ENCODE measurements at places on chromosomes 3 and 15.

GRCh38 chr3:169387751-169388696, 275.5 kb downstream of the MECOM start:
- no peak for DNase-seq

DNA sequence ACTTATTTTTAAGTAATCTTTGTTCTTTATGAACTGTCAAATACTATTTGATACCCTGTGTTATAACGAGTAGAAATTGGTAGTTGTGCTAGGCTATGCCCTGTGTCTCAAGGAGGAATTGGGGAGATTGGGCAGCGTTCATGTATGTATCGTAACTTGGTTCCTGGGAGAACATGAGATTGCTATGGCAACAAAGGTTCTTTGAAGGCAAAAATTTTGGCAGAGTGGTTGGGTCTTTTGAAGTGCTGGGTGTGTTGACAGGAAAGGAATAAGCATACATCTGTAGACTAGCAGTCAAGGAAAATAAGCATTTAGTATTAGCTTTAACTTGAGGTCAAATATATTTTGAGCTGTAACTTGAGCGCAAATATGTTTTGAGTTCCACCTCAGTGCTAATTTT, 45.3 kb downstream of the TCF12 start:
- no peak for DNase-seq

GRCh38 chr3:1787094-1787493, 311.6 kb upstream of the CNTN4 start:
- no peak for DNase-seq

GRCh38 chr15:36999778-37000177, 100.6 kb downstream of the MEIS2 start:
- no peak for DNase-seq

DNA sequence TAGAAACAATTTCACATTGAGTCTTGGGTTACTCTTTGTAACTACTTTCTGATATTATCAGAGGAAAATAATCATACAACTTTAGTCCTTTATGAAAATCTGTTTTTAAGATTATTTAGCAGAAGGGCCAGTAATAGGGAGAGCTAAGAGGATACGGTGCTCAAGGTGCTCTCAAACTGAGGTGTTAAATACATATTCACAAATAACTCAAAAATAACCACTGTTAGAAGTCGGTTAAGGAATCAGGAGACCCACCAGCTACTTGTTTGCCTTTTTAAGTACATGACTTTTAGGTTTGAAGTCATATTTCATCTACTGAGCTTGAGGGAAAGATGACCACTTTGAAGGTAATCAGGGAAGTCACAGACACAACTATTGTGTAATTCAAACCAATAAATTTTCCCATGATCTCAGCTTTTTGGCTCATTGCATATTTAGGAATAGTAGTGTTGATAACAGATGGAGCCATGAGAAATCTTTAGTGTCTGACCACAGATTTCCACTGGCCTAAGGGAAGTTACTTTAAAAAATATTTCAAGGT, 1.4 kb upstream of the RSRC1 start:
- no peak for DNase-seq

DNA sequence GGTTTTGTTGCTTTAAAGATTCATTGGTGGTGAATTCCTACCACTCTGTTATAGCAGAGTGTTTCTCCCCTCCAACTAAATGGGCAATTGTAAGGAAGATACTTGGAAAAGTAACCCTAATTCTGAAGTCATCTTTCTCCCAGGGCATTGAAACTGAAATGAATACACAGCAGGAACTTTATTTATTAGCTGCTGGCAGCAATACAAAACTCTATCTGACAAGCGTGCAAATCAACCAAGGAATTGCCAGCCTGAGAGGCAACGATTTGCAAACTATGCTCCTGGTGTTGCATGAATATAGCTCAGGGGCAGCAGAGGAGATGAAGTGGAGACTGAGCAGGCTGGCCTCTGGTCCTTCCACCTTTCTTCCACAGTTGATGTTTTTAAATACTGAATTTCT, 48.9 kb downstream of the CD200R1 start:
- no peak for DNase-seq

All from activated naive CD4-positive, alpha-beta T cell treated with anti-CD3 and anti-CD28 coated beads, Interleukin-2, amount 50 U/mL, for 16 hours (primary cell).